ENCODE measurements at places on chromosomes 3 and 15.

- no peak for DNase-seq
These were observed 56.0 kb downstream of the RPLP1 start for GRCh38 chr15:69508659-69509058.

- no peak for DNase-seq
These were observed 18.9 kb downstream of the STT3B start for GRCh38 chr3:31551646-31552045.

DNA sequence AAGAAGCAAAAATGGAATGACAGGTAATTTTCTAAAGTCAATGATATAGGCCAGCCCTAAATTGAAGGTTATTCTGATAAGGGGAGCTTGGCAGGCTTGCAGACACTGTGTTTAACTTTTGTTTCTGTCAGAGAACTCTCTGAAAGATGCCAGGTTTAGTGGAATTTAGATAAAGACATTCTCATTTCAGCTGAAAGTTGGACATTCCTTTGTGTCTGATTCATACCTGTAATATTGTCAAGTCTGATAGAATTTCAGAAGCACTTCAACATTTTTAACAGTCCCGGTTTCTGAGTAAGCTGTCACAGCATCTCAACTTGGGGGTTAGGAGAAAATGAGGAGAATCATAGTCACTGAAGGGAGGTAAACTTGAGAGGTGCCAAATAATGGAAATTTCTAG is 84.0 kb downstream of the DIPK2A start:
- no peak for DNase-seq

DNA sequence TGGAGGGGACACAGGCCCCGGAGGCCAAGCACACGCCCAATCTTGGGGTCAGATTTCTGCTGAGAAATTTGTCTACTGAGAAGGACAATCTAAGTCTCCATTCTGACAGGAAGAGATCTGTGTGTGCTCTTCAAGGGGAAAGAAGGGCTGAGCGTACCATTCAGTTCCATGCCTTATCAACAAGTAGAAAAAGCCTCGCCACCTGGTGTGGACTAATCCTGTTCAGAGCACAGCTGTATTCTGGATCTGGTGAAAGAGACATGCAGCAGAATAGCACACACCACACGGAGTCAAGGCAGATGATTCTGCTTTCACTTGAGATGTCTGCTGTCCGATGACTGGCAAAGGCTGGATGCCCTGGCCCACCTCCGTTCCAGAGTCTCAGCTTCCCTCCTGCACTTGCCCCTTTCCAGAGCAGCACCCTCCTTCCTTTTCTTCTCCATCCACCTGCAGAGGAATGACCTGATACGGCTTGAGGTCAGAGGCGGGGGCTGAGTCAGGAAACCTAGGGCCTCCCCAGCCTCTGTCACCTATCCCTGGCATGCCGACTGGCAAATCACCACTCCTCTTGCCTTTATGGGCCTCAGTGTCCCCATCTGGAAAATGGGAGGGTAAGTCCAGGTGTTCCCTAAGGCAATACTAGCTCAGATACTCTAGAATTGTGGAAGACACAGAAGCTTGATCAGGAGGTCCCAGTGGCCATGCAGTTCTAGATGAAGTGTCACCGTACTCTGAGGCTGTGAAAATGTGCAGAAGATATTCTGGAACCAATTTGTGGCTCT is 36.9 kb upstream of the CTSH start:
- no peak for DNase-seq

DNA sequence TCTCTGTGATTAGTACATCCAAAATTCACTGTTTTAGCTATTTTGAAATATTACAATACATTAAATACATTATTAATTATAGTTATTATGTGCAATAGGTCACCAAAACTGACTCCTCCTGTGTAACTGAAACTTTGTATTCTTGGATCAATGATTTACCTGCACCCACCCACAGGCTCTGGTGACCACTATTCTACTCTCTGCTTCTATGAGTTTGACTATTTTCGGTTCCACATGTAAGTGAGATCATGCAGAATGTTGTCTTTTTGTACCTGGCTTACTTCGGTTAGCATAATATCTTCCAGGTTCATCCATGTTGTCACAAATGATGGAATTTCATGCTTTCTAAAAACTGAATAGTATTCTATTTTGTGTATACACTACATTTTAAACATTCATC is 43.8 kb downstream of the SLC2A2 start:
- DNase-seq = no peak

DNA sequence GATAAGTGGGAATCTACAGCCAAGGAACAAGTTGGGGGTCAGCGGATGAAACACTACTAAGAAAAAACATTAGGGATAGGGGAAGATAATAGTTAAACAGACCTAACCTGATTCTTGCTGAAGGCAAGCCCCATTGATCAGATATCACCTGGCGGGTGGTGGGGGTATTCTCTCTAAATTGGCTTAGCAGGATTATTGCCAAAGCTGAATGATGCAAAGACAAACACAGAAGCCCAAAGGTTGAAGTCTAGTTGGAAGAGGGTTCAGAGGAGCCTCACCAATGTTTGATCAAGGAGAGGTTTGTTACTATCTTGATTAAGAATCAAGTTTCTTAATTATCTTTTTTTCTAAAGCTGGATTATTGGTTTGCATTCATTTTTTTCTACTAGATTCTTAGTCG is 371.9 kb upstream of the CNTN4 start:
- no peak for DNase-seq

- peak; percentile 49 for DNase-seq
These were observed 90.0 kb downstream of the GAP43 start for GRCh38 chr3:115713284-115713683.

GRCh38 chr3:163056874-163057497 is 1560.4 kb downstream of the OTOL1 start:
- no peak for DNase-seq

- DNase-seq = no peak
These were observed 16.9 kb upstream of the IGSF10 start for GRCh38 chr3:151477591-151478334.

DNA sequence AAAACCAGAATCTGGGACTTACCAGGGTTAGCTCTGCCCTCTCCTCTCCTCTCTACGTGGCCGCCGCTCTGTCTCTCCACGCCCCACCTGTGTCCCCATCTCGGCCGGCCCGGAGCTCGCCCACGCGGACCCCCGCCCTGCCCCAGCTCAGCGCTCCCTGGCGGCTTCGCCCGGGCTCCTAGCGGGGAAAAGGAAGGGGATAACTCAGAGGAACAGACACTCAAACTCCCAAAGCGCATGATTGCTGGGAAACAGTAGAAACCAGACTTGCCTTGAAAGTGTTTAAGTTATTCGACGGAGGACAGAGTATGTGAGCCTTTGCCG is 5.4 kb downstream of the ISL2 start:
- no peak for DNase-seq

Measured in NCI-H187 (cell line).